ENCODE measurements at places on chromosomes 11 and 22.

- DNase-seq, result no peak
These were observed 12.8 kb downstream of the GGT5 start for GRCh38 chr22:24232124-24232523.

DNA sequence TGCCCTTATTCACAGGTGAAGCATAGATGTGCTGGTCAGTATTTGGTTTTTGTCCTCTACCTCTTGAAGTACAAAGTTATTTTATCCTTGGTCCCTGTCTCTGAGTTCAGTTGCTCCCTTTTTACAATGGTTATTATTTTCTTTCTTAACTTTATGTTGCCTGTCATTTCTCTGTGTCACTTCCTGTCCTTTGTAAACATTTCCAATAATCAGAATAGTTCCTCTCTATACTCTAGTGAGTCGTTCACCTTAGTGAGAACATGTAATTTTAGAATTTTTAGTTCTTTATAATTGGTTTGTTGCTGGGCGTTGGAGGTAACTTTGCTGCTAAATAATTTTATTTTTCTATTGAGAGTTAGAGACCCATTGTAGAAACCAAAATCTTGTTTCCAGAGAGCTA, 16.0 kb downstream of the CSTPP1 start:
- DNase-seq, result no peak

GRCh38 chr11:46281371-46281831, 3.9 kb downstream of the CREB3L1 start:
- peak; percentile 44 for DNase-seq

DNA sequence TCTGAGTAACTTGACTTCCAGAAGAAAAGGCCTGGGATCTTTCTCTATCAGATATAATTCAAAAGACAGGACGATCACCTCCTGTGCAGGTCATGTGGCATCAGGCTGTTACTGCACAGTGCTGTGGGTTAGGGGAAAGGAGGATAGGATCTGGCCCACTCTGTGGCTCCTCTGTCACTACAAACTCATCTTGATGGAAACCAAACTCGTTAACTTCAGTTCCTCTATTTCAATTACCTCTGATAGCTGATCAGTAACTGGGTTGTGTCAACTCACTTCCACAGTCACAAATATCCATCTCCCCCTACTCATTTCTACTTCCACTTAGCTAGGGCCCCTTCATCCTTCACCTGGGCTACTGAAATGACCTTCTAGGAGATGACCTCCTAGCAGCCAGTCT, 95.2 kb downstream of the RCN1 start:
- no peak for DNase-seq

GRCh38 chr11:11826260-11826659, 15.5 kb upstream of the USP47 start:
- no peak for DNase-seq
